HTR-8/SVneo (cell line): ENCODE measurements at places on chromosomes 5 and 9.

DNA sequence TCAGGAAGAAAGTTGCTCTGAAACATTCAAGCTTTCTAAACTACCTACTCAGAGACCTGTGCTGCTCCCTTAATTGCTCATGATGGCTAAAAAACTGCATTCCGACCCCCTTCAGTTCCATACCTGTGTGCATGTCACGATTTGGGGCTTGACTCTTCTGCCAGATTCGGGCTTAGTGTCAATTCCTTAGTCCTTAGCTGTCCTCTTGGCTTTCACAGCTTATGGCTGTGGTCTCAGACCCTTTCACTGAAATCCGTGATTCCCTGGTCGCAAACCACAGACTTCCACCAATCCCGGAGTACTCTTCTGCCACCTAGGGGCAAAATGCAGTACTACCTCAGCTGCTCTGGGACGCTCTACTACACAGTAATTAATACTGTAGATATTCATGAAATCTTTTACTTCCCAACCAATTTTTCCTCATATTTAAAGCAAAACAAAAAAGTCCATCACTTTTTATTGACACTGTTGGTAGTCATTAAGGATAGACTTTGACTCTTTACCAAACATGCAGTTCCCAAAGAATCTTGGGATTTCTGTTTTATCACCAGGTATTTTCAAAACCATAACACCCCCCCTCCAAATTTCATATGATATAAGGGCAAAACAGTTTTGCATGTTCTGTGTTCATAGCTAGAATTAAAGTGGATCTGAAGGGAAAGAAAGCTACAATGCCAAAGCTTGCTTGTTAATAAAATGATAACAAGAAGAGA, 617.4 kb downstream of the SLCO4C1 start:
- DNase-seq = peak; percentile 42

DNA sequence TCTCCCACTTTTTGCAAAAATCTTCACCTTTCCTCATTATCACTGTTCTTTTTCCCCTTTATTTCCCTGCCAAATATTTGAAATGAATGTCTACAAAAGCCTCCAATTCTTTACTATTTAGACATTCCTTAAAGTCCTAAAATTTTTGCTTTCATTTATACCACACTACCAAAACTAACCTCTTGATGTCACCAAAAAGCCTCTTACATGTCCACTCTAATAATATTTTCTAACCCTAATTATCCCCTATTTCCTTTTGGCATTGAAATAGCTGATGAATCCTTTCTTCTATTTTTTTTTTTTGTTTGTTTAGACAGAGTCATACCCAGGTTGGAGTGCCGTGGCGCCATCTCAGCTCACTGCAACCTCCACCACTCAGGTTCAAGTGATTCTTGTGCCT, 32.3 kb upstream of the NRG2 start:
- peak; percentile 15 for DNase-seq

- DNase-seq = no peak
Measured at GRCh38 chr9:70315389-70315788, 56.6 kb downstream of the SMC5 start.

- peak; percentile 64 for DNase-seq
Measured at GRCh38 chr9:126613651-126614050, at the start of gene LMX1B. Gene LMX1B (plus strand): TSS chr9:126613928. CDS start chr9:126614450, 522 bp downstream.

- DNase-seq = no peak
Measured at GRCh38 chr9:68446836-68447235, 90.4 kb downstream of the PGM5 start.

- no peak for DNase-seq
Measured at GRCh38 chr9:127163409-127163808, 41.0 kb upstream of the ANGPTL2 start.

DNA sequence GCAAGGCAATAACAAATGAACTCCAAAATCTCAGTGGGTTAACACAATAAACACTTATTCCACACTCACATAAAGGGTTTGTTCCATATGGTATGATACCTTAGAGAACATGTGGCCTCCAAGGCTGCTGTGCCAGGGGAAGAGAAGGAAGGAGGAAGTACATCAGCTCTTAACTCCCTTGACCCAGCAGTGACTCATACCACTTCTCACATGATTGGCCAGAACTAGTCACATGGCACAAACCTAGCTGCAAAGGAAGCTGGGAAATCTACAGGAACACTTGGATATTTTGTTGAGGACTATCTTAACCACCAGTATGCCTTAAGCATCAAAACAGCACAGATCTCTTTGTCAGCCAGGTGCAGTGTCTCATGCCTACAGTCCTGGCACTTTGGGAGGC, 99.3 kb downstream of the SLIT3 start:
- no peak for DNase-seq

- no peak for DNase-seq
Measured at GRCh38 chr5:24909210-24909609, 264.4 kb upstream of the CDH10 start.

DNA sequence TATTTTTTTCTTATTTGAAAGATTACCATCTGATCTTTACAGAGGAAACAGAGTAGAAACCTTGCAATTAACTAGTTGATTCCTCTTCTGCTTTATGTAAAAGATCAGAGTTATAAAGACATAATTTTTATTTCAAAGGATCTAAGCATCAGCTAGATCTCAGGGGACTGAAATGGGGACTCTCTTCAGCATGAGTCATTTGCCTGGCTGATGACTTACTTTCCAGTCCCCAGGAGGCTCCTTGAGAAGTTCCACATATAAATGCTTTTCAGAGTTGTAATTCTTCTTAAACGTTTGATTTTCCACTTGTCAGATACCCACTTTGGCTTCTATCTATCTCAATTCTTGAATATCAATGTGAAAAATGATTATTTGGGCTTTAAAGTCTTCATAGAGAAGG, 389.4 kb downstream of the RAB3C start:
- no peak for DNase-seq

- peak; percentile 2 for DNase-seq
Measured at GRCh38 chr5:100430268-100431195, 104.6 kb upstream of the FAM174A start.

DNA sequence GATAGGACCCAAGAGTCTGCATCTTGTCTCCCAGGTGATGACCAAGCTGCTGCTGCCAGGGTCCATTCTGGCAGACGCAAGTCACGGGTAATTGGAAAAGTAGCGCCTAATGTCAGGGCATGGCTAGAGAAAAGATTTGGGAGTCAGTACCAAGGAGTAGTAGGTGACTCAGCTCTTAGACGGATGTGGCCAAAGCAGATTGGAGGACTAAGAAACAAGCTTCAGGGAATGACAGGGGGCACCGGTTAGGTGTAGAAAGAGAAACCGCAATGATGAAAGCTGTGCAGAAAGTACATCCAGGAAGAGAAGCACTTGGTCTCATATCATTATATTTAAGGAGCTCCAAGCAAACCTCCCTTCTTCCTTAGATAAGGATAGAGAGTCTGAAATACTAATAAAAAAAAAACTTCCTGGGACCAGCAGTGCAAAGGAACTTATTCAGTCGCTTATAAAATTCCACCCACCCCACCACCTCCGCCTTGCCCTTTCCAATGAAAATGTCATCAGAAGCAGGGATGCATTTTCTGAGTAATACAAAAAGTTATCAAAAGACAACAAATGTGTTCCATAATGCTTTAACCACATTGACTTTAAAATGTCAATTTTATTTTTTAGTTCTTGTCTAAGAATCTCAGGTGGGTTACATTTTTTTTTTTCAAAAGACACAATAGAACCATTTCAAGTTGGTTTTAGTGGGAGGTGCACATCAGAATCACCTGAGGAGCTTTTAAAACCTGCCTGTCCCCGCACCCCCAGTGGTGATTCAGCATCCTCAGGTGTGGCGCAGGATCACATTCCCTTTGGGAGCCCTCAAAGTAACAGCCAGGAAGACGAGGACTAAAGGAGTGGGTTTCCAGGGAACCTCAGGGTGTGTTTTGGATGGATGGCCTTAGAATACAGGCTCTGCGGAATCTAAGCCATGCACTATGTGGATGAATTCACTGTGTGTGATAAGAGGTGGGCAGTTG, 31.2 kb downstream of the PTPN3 start:
- DNase-seq = no peak

GRCh38 chr9:88969646-88970373, 21.5 kb upstream of the S1PR3 start:
- no peak for DNase-seq

DNA sequence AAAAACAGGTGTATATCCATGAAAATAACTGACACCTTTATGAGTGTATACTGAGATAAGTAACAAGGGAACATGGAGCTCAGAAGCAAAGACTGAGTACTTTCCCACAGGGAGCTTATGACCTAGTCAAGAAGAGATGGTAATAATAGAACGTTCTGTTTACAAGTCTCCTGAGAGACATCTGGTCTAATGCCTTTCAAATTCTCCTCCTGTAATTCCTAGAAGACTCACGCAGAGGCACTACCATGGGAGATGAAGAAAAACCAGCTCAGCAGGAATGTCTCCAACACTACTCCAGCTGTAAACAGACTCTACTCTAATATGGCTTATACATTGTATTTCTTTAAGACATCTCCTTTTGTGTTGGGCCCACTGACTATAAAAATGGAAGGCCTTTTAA, 503.6 kb upstream of the TUSC1 start:
- no peak for DNase-seq

GRCh38 chr5:156459812-156460385, 132.9 kb downstream of the SGCD start:
- DNase-seq = no peak

DNA sequence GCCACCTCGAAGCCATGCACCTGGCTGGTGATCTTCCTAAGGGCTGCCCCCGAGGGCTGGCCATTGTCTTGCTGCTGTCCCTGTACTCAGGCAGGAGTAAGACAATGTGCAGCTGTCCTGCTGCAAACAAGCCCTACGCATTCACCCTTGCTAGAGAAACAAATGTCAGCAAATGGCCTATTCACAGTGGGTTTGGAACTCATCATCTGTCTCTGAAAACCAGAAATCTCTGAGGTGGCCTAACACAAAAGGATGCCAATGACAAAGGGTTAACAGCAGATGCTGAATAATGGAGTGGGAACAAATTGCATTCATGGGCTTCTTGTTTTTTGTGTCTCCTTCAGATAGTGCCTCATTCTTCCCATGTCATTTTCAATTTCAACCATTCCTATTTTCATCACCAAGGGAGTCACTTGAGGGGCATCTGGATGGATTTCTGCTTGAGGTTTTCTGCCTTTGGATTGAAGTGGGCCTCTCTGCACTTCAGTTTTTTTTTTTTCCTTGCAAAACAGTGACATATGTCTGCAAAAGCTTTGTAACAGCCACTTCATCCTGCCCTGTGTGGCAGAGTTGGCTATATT, 261.6 kb upstream of the VLDLR start:
- DNase-seq = no peak

DNA sequence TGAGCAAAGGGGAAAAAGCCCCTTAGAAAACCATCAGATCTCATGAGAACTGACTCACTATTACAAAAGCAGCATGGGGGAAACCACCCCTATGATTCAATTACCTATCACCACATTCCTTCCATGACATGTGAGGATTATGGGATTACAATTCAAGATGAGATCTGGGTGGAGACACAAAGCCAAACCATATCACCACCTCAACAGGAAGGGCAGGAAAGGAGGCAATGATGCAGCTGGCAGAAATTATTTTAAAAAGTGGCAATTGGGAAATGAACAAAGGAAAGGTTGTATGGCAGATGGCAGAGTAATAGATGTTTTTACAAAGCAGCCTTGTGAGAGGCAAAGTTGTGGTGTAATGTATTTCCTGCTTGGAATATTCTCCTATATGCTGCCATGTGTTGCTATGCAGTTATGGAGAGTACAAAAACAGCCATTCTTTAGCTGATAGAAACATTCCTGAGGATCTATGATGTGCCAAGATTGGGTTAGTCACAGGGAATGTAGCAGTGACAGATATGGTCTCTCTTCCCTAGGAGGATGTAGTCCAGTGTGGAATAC, 138.8 kb downstream of the SMC2 start:
- peak; percentile 4 for DNase-seq

- peak; percentile 30 for DNase-seq
Measured at GRCh38 chr5:168746893-168747640, 167.9 kb upstream of the PANK3 start.

DNA sequence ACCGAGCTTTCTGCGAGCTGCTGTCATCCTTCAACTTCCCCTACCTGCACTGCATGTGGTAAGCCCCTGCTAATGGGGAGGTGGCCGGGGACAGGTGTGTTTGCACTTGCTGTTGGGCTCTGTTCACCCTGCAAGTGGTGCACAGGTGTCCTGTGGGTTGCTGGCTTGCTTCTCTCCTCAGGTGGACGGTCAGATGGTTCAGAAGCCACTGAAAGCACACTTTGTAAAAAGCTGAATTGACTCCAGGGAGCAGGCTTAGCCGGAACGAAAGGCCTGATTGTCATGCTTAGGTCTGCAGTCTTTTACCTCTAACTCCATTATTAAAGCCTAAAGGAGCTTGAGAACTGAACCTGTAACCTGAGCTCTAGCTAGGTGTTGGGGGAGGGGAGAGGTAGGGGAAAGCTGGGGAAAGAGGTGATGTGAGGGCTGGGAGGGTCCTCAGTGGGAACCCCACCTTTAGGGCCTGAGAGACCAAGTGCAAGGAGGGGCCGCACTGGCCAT, 37.6 kb downstream of the ACER2 start:
- no peak for DNase-seq

- DNase-seq = no peak
Measured at GRCh38 chr9:752681-753200, 88.8 kb upstream of the DMRT1 start.

GRCh38 chr9:95788521-95788991, 86.9 kb upstream of the ERCC6L2 start:
- DNase-seq = no peak

DNA sequence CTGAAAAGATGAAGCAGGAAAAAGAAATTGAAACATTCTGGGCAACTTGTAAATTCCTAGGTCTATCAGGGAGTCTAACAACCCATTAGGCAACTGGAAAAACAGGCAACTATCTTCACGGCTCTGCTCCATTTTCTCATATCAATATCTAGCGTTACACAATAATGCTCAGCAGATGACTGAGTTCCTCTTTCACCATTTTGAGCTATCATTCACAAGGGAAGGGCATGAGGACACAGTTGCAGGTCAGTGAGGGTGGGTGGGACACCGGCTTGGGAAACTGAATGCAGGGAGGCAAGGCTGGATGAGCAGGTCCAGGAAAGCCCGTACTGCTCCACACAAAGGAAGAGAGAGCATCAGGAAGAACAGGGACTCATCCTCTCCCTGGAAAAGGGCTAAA, 67.0 kb downstream of the FRMD3 start:
- no peak for DNase-seq

- no peak for DNase-seq
Measured at GRCh38 chr5:252546-252945, 18.9 kb upstream of the PDCD6 start.

DNA sequence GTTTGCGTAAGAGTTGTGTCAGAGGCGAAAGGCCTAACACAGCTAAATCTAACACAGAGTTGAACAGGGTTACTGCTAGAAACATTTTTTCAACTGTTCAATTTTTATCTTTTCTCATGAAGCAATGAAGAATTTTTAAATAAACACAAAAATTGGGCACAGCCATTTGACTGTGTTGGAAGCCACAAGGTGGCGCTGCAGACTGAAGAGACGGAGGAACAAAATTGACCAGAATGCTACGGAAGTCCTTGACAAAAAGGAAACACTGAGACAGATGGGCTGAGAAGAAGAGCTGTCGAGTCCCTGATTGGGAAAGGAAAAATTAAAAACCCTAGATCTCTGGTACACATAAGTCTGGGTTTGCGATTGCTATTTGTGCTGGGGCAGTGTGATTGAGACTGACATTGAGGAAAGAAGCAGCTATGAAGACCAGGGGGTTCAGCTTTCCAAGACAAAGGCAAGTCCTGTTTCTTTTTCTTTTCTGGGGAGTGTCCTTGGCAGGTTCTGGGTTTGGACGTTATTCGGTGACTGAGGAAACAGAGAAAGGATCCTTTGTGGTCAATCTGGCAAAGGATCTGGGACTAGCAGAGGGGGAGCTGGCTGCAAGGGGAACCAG, at the start of gene PCDHB9:
Gene PCDHB9, plus strand, starts transcription at position 265 of the 616 bp plus-strand sequence. Its CDS starts 158 bp downstream, at position 423.
- peak; percentile 56 for DNase-seq
